ENCODE measurements at places on chromosomes 3 and 15. TPM values are rescaled to one million over a fixed set of nuclear protein-coding genes. Genes with fewer than 3 reads are reported as not detected.
A peak's percentile ranks its signal among the peaks of the same experiment; 100 is the strongest.

GRCh38 chr3:63967675-63968611, 55.4 kb downstream of the PSMD6 start:
- no peak for DNase-seq

DNA sequence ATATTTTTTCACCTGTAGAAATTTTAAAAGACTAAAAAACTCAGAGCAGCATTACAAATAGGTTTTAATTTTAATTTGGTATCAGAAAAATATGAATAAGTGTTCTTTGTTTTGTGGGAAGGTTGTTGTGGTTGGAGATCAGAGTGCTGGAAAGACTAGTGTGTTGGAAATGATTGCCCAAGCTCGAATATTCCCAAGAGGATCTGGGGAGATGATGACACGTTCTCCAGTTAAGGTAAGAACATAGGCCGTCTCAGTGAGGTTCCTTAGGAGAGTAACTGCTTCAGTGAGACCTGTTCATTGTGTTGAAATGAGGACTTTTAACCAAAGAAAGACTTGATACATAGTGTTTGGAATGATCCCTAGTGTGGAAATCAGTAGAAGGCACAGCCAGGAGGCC, 44.8 kb downstream of the OPA1 start:
- peak; percentile 36 for DNase-seq

DNA sequence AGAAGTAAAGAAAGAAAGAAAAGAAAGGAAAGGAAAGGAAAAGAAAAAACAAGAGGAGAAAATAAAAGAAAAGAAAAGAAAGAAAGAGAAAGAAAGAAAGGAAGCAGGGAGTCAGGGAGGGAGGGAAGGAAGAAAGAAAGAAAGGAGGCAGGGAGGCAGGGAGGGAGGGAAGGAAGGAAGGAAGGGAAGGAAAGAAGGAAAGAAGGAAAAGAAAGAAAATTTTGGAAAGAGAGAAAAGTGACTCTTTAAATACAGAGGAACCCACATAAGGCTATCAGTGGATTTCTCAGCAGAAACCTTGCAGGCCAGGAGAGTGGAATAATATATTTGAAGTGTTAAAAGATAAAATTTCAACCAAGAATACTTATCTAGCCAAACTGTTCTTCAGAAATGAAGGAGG, 44.2 kb upstream of the GNB4 start:
- no peak for DNase-seq

DNA sequence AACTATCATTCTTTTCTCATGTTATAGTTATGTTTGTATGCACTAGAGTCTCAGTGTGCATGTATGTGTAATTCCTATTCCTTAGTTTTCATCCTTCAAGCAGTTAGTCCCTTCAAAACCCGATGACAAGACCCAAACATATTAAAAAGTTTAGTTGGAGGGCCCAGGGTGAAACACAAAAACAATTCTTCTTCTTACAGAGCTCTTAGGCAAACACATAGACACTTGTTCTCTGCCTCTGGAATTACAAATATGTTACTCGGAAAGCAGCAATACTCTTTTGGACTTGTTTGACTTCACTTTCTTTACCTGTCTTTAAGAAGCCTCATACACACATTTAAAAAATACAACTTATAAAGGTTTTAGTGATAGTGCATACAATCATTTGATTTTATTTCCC, 763 bp upstream of the CNTN6 start:
- no peak for DNase-seq

Gene TGM4
- 0.09 TPM for total RNA-seq

All from A673 (cell line).